ENCODE measurements at places on chromosomes 7 and 10. TPM values are rescaled to one million over a fixed set of nuclear protein-coding genes. Genes with fewer than 3 reads are reported as not detected.

DNA sequence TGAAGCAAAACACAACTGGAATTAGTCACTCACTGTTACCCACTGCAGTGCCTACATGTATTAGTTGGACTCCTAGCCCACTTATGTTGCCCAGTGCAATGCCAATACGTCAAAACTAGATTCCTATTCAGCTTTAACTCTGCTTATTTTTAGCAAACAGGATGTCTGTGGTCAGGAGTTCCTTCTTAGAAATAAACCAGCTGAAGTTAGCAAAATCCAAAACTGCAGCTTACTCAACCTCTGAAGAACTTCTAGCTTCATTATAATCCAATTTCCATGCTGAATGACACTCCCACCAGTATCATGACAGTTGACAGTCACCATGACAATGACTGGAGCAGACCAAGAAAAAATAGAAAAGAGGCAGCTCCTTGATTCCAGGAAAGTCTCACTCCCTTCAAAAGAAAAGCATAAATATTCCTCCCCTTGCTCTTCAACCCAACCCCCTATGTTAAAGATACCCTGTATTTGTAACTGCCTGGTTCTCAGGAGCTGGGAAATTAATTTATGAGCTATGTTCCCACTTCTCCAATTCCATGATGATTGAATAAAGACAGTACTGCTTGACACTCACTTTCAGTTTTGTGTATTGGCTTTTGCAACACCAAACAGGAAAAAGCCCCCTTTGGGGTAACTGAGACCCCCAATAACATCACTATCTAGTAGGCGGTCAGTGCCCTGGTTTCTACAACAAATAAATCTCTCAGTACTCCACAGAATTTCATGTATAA lies 327.4 kb downstream of the SORCS1 start:
- no peak for DNase-seq

NUP205 gene
- total RNA-seq: 58.4 TPM

COBL gene
- 36.8 TPM for total RNA-seq

DNA sequence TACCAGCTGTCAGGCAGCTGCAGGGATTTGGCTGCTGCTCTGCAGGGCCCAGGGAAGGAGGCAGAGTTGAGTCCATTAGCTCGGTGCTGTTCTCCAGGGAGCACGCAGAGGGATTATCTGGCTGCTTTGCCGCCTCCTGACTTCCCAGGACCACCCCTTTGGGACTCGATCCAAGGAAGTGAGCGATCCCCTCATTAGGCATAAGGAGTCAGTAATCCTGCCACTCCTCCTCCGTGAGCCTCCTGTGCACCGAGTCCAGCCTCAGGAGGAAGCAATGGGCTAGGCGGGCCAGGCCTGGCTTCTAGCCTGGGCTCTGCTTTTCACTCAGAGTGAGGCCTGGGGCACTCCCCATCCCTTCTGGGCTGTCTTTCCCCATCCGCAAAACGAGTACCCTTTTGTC lies 417.9 kb downstream of the RPS24 start:
- peak; percentile 31 for DNase-seq

- no peak for DNase-seq
These were observed 25.2 kb downstream of the HBP1 start for GRCh38 chr7:107194052-107194451.

DNA sequence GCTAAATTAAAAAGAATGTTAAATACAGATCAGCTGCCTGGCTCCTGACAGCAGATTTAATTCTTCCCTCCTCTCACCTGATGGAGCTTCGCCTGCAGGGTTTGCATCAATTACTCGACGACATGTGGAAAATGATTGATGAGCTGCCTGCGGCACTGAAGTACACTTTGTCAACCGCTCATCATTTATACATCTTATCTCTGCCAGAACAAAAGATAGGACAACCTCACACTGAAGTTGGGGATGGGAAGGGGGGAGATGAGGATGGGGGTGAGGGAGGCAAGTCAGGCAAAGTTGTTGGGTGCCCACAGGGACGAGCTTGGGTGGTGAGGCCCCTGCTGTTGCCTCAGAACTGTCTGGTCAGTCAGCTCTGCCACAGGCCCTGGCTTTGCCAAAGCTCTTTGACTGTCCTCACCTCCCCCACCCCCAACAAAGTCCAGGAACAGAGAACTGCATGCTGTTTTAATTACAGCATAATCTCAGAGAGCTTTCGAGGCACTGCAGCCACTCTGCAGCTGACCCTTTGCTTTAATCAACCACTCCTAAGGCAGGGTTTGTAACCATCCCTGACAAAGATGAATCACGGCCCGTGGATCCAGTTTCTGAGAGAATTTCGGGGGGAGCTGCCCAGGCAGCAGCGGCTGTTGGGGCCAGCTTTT lies 702.3 kb downstream of the LRMDA start:
- DNase-seq: no peak

- no peak for DNase-seq
These were observed 423.2 kb downstream of the CNTNAP2 start for GRCh38 chr7:146539836-146540235.

- no peak for DNase-seq
These were observed 998.3 kb downstream of the GATA3 start for GRCh38 chr10:9052767-9053166.

C10orf143 gene
- total RNA-seq: 1.9 TPM

GRCh38 chr7:88888684-88889083 lies 93.1 kb upstream of the TEX47 start:
- no peak for DNase-seq

DNA sequence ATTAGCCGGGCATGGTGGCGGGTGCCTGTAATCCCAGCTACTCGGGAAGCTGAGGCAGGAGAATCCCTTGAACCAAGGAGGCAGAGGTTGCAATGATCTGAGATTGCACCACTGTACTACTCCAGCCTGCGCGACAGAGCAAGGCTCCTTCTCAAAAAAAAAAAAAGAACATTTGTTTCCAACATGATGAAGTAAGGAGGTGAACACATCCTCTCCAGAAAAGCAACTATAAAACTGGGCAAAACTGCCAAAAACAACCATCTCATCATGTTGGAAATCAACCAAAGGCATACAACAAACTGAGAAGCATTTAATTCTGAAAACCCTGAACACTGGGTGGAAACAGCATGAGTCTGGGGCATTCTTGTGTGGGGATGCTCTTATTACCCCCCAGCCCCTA lies 14.3 kb downstream of the PRTFDC1 start:
- DNase-seq: no peak

Data from colonic mucosa (tissue), 4 donors.